C1 segment of cervical spinal cord (tissue), 14 donors: ENCODE measurements at places on chromosomes 12 and 14.

DNA sequence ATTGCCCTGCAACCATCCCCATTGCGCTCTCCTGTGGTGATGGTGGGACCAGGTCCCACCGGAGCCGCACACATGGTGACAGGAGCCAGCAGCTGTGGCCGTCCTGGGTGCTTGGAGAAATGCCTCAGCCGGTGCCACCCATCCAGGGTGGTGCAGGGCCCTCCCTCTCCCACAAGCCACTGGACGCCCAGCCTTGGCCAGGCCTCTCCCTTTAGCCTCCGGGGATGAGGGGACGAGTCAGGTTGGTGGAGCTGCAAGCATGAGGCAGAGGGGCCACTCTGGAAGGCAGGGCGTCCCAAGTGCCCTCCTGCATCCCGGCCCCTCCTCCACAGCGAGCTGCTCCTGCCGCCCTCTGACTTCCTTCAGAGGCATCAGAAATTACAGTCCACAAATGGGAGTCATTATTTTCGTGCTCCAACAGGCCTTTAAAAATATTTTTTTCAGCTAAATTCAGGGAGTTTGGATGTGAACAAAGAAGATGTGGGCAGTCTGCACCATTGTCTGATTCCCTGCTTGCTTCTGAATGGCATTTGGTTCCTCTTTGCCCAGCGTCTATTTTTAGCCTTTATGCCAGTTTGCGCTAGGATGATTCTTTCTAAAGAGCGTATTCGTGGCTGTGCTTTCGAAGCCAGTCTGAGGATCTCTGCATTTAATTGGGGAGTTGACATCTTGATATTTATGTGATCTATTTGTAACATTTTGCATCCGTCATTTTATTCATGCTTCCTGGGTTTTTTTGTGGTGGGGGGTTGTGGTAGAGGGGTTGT is 189.4 kb downstream of the ADGRD1 start:
- no peak for DNase-seq

DNA sequence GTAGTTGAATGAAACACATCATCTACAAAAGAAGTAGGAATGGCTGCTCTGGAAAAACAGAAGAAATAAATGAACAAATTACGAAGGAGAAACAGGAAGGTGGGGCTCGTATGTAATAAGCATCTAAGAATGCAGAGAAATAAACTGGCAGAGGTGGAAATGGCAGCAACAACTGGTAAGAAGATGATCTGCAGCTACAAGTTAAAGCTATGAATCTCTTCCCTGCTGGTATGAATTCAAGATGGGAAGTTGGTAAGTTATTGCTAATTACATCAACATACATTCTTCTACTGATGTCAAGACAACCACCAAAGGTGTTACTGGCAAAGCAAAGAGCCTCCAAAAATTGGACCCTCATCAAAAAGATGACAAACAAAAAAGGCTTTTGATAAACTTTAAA is 59.8 kb downstream of the HECTD4 start:
- DNase-seq: no peak

GRCh38 chr12:124680863-124681778 is 113.7 kb upstream of the NCOR2 start:
- no peak for DNase-seq

- no peak for DNase-seq
These were observed 20.6 kb downstream of the OR6S1 start for GRCh38 chr14:20620798-20621478.

DNA sequence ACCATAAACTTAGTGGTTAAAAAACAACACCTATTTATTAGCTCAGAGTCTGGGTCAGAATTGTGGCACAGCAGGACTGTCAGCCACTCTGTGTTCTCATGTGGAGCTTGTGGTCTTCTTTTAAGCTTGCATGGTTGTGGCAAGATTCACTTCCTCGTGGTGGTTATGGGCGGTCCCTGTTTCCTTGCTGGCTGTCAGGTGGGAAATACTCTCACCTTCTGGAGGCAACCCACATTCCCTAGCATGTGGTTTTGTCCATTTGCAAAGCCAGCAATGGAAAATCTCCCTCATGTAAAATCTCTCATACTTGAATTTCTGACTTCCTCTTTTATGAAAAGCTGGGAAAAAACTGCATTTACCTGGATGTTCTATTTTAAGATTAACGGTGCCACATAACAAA is 229.8 kb downstream of the ALX1 start:
- no peak for DNase-seq
